Urinary bladder (tissue), 4 donors: ENCODE measurements at places on chromosomes 7 and 10. TPM values are rescaled to one million over a fixed set of nuclear protein-coding genes. Genes with fewer than 3 reads are reported as not detected.

Gene TSPAN33
- 9.5 TPM for total RNA-seq

Gene FFAR4
- total RNA-seq: 0.16 TPM

Gene ZNF680
- total RNA-seq: 63.0 TPM

Gene RGR
- total RNA-seq: 0.74 TPM

Gene CCDC136
- total RNA-seq: 18.4 TPM

Gene CFAP69
- 19.1 TPM for total RNA-seq

Gene IDI2
- total RNA-seq: not detected

Gene VPS50
- total RNA-seq: 105 TPM

Gene SPDYE8
- total RNA-seq: not detected

Gene DOCK4
- 46.5 TPM for total RNA-seq

Gene VWDE
- 6.7 TPM for total RNA-seq

Gene MMP21
- 0.69 TPM for total RNA-seq

Gene CPA2
- total RNA-seq: not detected

Gene SPDYE3
- not detected for total RNA-seq

Gene TMEM72
- not detected for total RNA-seq

Gene TBX20
- total RNA-seq: 14.0 TPM

Gene CDH23
- 9.9 TPM for total RNA-seq

Gene TMEM26
- 11.7 TPM for total RNA-seq

Gene CDK1
- total RNA-seq: 66.8 TPM

Gene TDRD1
- 0.53 TPM for total RNA-seq

Gene PRPS1L1
- total RNA-seq: not detected

Gene ASB15
- total RNA-seq: 0.11 TPM

Gene CTAGE6
- 3.4 TPM for total RNA-seq

Gene PPP1R17
- not detected for total RNA-seq

Gene GPER1
- 1.9 TPM for total RNA-seq

Gene HTRA1
- total RNA-seq: 83.9 TPM

Gene FAM25A
- total RNA-seq: not detected

Gene TAS2R41
- total RNA-seq: not detected

Gene FAM237B
- not detected for total RNA-seq

Gene HMX3
- total RNA-seq: not detected

Gene ECHDC3
- 1.5 TPM for total RNA-seq

Gene ITIH5
- 97.6 TPM for total RNA-seq

Gene ALKBH4
- total RNA-seq: 9.7 TPM
